ENCODE measurements at places on chromosomes 2 and 18. TPM values are rescaled to one million over a fixed set of nuclear protein-coding genes. Genes with fewer than 3 reads are reported as not detected.

DNA sequence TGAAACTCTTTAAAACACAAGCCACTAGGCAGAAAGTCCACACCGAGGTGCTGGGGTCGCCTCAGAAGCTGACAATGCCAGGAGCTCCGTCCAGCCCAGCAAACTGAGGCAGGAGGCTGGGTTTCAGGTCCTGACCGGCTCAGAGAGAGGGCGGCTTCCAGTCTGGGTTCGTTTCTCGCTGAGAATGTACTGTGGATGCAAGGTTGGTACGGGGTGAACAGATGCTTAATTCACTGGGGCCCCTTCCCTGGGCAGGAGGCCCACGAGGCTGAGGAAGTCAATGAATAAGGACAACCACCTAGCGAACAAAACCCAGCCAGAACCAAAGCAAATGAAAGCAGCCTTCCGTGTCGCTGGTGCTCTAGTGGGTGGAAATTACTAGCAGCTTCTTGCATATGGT is 142.0 kb downstream of the RTP5 start:
- no peak for DNase-seq

The SNTG2 gene
- total RNA-seq: 1.7 TPM

DNA sequence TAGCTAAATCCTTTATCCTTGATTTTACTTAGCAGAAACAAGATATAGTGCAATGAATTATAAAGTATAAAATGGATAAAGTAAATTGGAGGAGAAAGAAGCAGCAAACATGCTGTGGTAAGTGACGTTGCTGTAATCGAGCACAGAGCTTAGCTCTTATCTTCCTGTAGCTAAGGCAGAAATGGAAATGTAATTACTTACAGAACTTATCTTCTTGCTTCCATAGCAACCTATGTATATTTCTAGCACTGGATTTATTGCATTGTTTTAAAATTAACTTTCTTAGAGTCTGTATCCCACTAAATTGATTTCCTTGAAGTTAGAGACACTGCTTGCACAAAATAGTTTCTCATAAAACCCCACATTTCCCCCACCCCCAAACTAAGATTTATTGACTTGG is 130.6 kb upstream of the MC4R start:
- DNase-seq: no peak

The TMEM163 gene
- total RNA-seq: not detected

DNA sequence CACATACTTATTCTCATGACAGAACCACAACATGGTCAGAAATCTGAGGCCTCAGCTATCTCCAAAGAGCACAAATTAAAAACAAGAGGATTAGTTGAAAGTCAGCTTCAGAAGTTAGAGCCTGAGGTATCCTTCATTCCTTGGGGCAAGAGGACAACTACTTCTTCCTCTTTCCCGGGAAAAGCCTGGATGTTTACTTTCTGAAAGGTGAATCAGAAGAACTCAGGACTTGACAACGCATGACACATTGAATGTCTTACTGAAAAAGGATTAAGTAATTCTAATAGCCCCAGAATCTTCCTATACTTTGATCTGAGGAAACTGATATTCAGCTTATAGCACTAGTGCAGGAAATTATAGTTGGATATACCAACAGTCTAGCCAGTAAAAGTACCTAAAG is 573.2 kb downstream of the METTL4 start:
- no peak for DNase-seq

DNA sequence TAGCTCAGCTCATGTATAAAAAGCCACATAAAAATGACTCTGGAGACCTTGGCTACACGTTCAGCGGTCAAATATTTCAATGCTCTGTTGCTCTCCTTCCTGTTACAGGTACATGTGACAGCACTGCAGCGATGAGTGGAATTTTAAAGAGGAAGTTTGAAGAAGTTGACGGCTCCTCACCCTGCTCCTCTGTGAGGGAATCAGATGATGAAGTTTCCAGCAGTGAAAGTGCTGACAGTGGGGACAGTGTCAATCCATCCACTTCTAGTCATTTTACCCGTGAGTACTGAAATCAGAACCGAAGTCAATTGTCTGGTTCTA is 125.4 kb downstream of the CSRNP3 start:
- no peak for DNase-seq

- DNase-seq: no peak
Measured at GRCh38 chr2:148023861-148024260, 3.0 kb downstream of the MBD5 start.

- no peak for DNase-seq
Measured at GRCh38 chr18:67783196-67783946, 266.9 kb upstream of the DSEL start.

The KLHL30 gene
- total RNA-seq: not detected

The BOK gene
- not detected for total RNA-seq

The SULT1C4 gene
- not detected for total RNA-seq

DNA sequence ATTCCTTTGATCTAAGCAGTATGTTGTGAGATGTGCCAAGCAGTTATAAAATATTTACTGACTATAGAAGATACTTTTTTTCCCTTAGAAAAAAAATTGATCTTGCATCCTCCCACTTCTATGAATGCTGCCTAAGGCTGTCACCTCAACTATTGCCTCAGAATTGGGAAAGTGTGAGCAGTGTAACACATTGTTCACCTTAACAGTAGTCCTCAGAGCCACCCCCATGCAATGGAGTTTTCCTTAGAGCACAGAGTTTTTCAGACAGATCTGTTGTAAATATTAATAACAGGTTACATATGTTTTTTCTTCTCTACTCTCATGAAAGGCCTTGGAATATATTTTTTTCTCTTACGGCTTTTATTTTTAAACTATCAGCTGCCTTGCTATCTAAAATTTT is 607.3 kb downstream of the STK39 start:
- no peak for DNase-seq

- DNase-seq: no peak
Measured at GRCh38 chr2:182593394-182593975, 122.6 kb upstream of the DNAJC10 start.

The KIF5C gene
- 19.8 TPM for total RNA-seq

The FOXD4L1 gene
- total RNA-seq: 0.15 TPM

DNA sequence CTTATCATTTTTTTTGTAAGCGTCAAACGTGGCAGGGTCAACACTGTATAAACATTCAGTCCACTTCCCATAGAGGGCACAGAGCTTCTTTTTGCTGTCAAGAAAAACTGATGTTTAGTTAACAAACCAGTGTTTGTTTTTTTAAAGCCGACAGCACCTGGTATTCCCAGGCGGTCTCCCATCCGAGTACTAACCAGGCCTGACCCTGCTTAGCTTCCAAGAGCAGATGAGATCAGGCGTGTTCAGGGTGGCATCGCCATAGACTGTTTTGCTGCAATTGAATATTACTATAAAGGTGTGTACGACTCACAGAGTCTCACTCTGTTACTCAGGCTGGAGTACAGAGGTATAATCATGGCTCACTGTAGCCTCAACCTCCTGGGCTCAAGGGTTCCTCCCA is 31.5 kb downstream of the CABYR start:
- DNase-seq: no peak

The TUBA4A gene
- total RNA-seq: 175 TPM

DNA sequence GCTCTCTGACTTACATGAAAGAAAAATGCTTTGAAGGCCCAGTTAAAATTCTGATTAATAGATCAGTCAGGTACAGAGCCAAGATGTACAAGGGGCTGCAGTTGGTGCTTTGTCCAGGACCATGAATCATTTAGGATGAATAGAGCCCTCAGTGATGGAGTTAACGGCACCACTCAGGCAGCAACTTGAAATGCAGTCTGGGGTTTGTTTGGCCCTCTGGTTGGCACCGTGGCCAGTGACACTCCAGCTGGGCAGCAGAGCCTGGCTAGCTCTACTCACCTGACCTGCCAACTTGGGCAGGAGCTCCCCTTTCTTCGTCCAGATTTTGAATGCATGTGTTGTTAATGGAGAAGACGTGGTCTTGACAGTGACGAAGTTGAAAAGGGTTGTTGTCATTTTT is 493.0 kb upstream of the ACVR2A start:
- no peak for DNase-seq

The KCNE4 gene
- total RNA-seq: not detected

DNA sequence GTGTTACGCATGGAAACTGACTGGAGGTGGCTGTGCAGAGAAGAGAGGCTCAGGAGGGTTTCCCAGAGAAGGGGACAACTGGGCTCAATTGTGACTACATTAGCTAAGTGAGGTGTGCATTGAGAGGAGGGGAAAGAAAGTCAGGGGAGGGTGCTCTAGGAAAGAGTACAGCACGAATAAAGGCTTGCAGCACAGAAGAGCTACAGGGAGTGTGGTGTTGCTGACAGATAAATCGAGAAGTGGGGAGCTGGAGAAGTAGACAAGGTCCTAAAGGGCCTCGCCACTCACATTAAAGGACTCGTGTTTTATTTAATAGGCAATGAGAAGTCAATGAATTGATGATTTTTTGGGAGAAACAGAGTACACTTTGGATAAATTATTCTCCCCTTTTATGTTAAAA is 65.7 kb upstream of the CTAGE1 start:
- no peak for DNase-seq

The STON1 gene
- 0.89 TPM for total RNA-seq

The SP140 gene
- total RNA-seq: 111 TPM

DNA sequence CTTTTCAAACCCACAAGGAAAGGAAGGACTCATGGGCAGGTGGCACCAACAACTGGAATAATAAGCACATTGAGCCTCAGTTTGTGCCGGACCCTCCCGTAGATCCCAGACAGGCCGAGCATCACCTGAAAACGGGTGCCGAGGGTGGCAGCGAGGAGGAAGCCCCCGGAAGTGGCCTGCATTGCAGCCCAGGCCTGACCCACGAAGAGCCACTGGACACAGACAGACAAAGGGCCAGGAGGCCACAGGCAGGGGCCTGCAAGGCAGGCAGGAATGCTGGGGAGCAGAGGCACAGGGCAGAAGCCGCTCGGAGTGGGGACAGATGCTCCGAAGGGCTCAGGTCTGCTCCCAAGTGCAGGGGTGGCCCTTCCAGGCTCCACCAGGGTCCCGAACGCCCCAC is 31.7 kb downstream of the MTERF4 start:
- no peak for DNase-seq

DNA sequence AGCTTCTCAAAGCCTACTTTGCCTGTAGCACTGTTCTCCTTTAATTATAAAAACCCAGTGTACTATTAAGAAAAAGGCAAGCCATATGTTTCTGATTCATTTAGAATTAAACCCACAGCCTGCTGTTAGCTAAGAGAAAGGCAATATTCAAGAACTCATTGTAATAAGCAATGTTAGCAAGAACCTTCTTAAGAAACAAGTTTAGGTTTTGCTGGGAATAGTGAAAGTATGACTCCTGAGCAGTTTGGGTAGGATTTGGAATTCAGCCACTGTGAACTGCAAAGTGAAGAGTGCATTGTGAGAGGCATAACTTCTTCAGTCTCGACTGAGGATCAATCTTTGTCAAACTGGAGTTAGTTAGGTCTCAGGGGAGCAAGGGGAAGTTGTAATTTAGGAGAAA is 206.5 kb upstream of the NT5C1B start:
- no peak for DNase-seq

The LTBP1 gene
- total RNA-seq: not detected

The RAMP1 gene
- 0.60 TPM for total RNA-seq

DNA sequence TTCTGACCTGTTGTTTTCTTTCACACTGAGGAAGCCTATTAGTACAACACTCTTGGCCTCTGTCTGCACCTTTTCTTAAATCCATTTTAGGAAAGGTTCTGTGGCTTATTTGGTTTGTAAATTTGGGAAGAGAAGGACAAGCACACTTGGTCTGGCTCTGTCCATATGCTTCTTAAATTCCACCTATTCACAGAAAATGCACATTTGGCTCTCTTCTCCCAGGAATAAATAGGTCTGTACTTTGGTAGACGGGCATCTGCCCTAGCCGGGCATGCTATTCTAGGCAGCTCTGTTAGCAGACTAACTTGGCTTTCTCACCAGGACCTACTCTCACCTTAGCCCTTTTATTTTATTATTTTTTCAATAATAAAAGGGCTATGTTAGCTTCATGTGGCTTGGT is 1211.8 kb upstream of the SLC39A10 start:
- DNase-seq: no peak

The CD8B2 gene
- total RNA-seq: 4.5 TPM

DNA sequence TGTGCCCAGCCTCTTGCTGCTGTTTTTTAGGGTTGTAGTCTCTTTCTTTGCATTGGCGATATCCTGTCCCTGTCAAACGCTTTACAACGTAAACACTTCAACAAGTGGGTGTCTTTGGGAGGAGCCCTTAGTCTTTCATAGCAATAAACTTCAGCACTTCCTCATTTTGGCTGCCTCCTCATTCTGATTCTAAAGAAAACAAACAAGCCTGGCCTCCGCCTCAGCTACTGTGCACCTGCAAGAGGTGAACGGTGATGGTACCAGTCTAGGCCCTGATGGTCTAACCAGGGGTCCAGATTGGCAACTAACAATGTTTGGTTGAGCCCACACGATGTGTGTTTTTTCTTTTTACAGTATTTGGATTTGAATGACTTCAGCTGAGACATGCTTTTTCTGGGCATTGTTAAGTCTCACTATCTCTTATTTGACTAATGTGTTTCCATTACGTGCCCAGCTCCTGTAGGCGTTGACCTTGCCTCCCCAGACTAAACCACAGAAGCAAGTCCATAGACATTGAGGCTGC is 53.2 kb upstream of the CUL3 start:
- no peak for DNase-seq

- DNase-seq: no peak
Measured at GRCh38 chr18:24200494-24201290, 61.8 kb downstream of the CABYR start.

The FBXO41 gene
- 25.6 TPM for total RNA-seq

- DNase-seq: no peak
Measured at GRCh38 chr2:165891943-165892342, 61.6 kb downstream of the TTC21B start.

- no peak for DNase-seq
Measured at GRCh38 chr18:55268151-55268601, 308.9 kb upstream of the CCDC68 start.

The MAP2 gene
- not detected for total RNA-seq

The UGT1A3 gene
- total RNA-seq: not detected

The HTRA2 gene
- 82.1 TPM for total RNA-seq

- DNase-seq: no peak
Measured at GRCh38 chr2:3433776-3434400, 54.4 kb downstream of the TRAPPC12 start.

The TUBA3D gene
- not detected for total RNA-seq

DNA sequence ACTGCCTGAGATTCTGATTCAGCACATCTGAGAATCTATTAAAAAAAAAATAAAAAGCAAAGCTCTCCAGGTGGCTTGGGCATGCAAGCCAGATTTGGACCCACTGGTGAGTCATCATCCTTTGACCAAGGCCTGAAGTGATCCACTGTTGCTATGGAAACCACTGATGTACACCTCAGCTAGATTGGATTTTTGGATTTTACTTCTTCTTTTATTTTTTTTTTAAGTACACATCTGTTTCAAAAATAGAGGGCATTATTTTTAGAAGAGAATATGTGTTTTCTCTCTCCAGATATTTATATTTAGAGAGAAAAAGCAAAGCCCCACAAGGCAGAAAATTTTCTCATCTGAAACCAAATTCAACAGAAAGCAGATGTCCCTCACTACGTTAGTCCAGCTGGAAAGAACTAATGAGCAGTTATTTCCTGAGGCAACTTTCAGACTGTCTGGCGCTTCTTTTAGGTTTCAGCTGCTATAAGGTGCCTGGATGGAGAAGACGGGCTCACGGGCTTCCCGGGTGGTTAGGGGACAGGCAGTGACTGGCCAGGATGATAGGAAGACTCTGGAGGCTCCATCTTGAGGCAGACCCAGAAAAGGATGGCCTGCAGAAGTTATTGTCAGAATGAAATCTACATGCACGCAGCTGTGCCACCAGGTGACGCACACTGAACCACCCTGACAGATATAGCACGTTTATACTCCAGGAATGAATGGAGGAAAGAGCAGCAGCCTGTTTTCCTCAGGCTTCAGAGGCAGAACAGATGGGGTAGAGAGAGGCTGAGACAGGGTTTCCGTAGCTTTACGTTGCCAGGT is 50.5 kb downstream of the MRPL35 start:
- DNase-seq: no peak

Measured in CD8-positive, alpha-beta memory T cell (primary cell).